Lung (tissue), 17 donors: ENCODE measurements at places on chromosomes 11 and 22. TPM values are rescaled to one million over a fixed set of nuclear protein-coding genes. Genes with fewer than 3 reads are reported as not detected.
A peak's percentile ranks its signal among the peaks of the same experiment; 100 is the strongest.

DNA sequence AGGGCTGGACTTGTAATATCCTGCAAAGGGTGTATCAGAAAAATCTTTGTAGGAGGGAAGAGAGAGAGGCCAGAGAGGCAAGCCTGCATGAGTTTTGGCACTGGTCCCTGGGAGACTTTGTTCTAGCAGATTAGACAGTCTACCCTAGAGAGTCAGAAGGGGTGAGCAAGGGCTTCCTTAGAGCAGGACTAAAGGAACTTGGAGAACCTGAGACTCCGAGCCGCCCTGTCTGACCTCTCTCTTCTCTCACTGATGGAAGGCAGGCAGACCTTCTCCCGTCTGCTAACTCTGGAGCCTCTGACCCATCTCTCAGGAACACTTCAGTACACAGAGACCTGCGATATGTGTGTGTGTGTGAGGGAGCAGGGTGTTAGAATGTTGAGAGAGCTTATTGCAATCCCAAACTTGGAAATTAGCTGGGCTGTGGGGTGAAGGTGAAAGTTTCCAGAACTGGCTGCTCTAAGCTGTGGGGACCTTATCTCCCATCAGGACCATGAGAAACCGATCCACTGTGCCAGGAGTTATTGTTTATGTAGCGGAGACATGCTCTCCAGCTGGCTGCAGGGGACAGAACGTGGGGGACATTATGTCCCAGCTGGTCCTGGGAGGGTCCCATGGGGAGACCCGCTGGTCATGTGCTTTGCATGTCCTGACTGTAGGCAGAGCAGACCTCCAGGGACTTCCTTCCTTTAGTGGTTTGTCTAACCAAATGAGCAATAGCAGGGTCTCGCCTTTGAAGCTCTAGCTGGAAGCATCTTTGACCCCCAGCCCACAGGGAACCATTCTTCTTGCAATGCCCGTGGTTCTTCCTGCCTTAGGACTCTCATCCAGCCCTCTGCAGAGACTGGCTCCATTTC lies 51.1 kb downstream of the TIMP3 start:
- peaks cover 33% of the 10 kb centered on the region for H3K4me1 ChIP-seq
- peak; percentile 75 for DNase-seq
- H3K4me3 ChIP-seq = no peak overlapping the region
- peak overlapping the region; percentile 67 for H3K27ac ChIP-seq
- no peaks in the 10 kb centered on the region for H3K27me3 ChIP-seq

DNA sequence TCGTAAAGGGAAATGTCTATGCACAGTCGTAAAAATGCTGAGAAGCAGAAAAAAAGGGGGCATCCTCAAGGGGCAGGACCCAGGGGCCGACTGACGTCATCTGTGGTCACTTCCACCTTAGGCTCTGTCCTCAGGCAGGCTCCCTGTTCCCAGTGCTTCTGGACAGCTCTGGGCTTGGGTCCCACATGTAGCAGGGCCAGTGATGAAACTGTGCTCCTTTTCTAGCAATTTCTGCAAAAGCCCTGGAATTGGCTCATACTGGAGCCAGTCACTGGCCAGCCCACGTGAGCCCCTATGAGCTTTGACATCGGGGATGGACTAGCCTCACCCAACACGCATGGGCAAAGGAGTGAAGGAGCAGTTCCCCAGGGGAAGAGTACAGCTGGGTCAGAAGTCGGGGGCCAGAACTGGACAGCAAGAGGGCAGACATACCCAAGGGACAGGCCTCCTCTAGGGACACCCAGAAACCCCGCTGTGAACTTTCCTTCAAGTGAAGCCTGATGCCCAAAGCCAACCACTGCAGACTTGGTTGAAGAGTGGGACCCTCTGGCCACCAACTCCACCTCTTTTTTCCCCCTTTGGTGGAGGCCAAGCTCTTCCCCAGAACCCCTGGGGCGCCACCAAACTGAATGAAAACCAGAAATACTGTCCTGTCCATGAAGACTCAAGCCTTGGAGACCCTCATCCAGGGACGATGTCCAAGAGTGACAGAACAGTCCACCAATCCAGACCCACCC lies 1349.0 kb downstream of the BRD1 start:
- H3K36me3 ChIP-seq = no peaks in the 10 kb centered on the region
- H3K27ac ChIP-seq = no peak overlapping the region
- H3K27me3 ChIP-seq = peaks cover 4% of the 10 kb centered on the region
- H3K4me3 ChIP-seq = no peak overlapping the region

DNA sequence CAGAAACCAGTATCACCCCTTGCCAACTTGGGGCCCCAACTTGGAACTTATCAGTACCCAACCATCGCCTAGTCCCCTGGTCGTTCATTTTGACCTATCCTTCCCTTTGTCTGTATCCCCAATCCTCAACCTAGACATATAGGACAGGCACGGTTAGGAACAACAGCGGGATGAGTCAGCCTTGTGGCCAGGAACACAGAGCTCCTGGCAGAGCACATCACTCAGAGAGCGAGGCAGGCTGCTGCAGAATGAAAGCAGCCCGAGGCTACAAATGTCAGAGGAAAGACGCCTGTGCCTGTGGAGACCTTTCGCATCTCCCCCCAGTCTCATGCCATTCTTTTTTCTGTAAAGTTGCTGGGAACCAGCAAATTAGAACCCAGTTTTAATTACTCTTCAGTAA lies 14.6 kb downstream of the DKK3 start:
- H3K27me3 ChIP-seq = no peaks in the 10 kb centered on the region
- no peaks in the 10 kb centered on the region for H3K36me3 ChIP-seq
- no peak overlapping the region for H3K4me3 ChIP-seq
- no peak for DNase-seq
- no peaks in the 10 kb centered on the region for H3K4me1 ChIP-seq
- H3K27ac ChIP-seq = peak overlapping the region; percentile 84

Gene PARVA
- total RNA-seq = 49.6 TPM

Gene CSF2RB
- total RNA-seq = 14.3 TPM

- H3K36me3 ChIP-seq = no peaks in the 10 kb centered on the region
- peak overlapping the region; percentile 91 for H3K4me3 ChIP-seq
- peak overlapping the region; percentile 96 for H3K27ac ChIP-seq
These were observed 700 bp upstream of the STX3 start for GRCh38 chr11:59754494-59754858.

Gene PNPLA3
- 0.88 TPM for total RNA-seq

DNA sequence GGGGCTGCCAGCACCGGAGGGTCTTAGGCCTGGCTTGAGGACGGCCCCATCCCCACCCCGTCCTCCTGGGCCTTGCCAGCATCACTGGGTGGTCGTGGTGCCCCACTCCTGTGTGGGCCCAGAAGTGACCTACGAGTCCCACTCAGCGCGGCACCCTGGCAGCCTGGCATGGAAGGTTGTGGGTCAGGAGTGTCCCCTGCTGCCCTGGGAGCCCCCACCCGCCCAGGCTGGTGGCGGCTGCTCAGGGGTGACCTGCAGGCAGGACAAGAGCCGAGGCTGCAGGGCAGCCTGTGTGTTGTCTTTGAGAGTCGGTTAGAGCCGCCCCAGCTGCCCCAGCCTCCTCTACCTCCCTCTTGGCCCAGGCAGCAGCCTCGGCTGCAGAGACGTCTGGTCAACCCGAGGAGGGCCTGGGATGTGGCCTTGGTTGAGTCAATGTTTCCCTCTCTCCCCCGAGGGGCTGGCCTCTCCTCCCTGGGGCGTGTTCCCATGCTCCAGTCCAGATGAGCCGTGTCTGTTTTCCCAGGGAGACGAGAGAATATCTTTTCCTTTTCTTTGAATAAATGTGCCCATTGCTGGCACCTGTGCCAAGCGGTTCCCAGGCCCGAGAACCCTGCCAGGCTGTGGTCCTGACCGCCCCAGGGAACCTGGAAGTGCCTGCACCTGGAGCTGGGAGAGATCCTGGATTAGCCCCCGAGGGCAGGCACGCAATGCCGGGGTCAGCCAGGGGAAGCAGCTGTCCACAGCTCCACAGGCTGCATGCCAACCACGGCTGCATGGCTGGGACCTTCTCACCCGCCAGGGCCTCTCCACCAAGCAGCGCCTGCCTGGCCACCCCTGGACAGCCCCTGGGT lies 35.7 kb upstream of the MUC5AC start:
- DNase-seq = peak; percentile 9
- H3K27me3 ChIP-seq = peaks cover 8% of the 10 kb centered on the region
- no peak overlapping the region for H3K27ac ChIP-seq
- H3K36me3 ChIP-seq = no peaks in the 10 kb centered on the region

- H3K4me1 ChIP-seq = no peaks in the 10 kb centered on the region
- DNase-seq = no peak
- no peak overlapping the region for H3K27ac ChIP-seq
- no peak overlapping the region for H3K4me3 ChIP-seq
- H3K27me3 ChIP-seq = no peaks in the 10 kb centered on the region
These were observed 123.4 kb upstream of the ANO1 start for GRCh38 chr11:69954756-69955155.

Gene ANO1
- total RNA-seq = 7.8 TPM

- no peaks in the 10 kb centered on the region for H3K27me3 ChIP-seq
- H3K36me3 ChIP-seq = no peaks in the 10 kb centered on the region
- no peak for DNase-seq
- no peak overlapping the region for H3K27ac ChIP-seq
- no peak overlapping the region for H3K4me3 ChIP-seq
These were observed 37.5 kb downstream of the KIRREL3 start for GRCh38 chr11:126963115-126963514.

DNA sequence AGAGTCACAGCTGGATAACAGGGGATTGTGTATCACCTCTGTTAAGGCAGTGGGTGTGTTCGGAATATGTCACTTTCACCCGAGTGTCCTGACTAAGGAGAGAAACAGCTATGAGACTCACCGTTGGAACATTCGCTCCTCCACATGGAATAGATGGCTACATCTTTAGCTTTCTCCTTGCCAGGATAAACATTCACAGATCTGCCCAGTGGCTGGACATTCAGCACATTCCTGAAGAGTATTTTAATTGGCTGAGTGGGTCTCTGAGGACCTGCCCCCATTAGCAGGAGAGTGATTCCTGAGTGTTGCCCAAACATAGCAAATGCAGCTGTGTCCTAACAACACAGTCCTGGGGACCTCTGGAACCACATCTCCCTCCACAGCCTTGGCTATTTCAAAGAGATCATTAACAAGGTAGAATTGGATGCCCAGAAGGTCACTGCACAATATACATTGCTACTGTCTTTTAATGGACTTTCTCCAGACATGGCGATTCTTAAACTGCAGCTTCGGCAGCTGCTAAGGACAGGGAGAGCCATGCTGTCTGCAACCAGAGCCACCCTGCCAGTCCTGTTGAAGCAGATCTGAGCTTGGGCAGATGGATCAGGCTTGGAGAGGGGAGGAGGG lies 435.0 kb upstream of the CADM1 start:
- H3K36me3 ChIP-seq = no peaks in the 10 kb centered on the region
- H3K4me1 ChIP-seq = no peaks in the 10 kb centered on the region
- H3K4me3 ChIP-seq = no peak overlapping the region
- peaks cover 3% of the 10 kb centered on the region for H3K27me3 ChIP-seq

Gene HMBS
- total RNA-seq = 11.7 TPM

Gene FAM89B
- 53.5 TPM for total RNA-seq

Gene SULT4A1
- total RNA-seq = 0.31 TPM

Gene RASSF7
- 79.4 TPM for total RNA-seq
